ENCODE measurements at places on chromosomes 5 and 9.

DNA sequence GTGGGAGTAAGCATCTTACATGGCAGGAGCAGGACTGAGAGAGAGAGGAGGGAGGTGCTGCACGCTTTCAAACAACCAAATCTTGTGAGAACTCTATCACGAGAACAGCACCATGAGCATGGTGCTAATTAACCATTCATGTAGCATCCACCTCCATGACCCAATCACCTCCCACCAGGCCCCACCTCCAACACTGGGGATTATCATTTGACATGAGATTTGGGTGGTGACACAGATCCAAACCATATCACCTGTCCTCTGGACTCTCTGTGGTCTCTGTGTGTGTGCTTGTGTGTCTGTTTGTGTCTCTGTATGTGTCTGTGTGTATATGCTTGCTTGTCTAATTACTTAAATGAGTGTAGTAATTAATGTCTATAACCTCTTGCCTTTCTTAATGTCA is 31.1 kb downstream of the SEC61B start:
- DNase-seq = no peak

DNA sequence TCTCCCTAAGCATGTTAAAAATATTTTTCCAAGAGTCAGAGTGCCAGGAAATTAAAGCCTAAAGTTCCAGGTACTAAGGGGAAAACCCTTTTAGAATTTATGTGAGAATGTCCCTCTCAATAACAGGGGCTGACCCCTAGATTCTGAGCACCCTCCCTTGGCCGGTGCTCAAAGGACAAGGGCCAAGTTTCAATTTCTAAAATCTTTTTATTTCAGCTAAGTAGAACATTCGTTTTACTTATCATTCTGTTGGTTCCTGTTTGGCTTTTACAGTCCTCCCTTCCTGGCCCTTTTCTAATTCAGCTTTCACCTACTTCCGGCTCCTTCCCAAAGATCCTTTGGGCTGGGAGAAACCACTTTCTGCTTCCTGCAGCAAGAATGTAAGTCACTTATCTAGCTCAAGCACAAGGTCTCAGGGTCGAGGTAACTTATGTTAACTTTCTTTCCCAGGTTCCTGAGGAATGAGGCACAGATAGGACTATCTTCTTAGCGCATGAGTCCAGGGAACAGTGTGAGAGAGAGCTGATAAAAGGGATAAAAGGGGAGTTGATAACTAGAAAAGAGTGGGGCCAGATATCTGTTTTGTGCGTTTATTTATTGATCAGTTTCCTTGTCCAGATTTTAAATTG is 34.6 kb upstream of the F2RL2 start:
- no peak for DNase-seq

DNA sequence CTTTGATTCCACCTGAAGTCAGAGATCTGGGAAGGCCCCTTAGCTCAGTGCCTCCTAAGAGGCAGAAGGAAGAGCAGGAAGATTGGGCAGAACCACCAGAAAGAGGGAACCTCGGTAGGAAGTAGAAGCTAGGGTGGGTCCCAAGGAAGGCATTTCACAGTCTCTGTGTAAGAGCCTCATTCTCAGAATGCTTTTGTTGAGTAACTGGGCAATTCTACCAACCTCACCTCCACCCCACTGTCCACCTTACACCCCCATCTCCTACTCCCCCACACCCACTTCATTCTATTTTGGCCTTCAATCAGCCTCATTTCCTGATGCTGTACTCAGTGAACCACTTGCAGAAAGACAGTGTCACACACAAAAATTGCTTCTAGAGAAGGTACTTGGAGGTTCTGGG is 3.5 kb downstream of the HBEGF start:
- no peak for DNase-seq

DNA sequence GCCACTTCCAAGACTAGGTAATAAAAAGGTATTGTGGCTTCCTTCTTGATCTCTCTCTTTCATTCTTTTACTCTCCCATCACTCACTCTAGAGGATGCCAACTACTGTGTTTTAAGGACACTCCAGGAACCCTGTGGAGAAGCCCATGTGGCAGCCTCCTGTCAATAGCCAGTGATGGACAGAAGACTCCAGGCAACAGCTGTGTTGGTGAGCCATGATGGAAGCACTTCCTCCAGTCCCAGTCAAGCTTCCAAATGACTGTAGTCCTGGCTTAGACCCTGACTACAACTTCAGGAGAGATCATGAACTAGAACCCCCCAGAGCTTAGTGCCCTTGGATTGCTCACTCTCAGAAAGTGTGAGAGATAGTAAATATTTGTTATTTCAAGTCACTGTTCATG is 123.9 kb downstream of the PPP2R2B start:
- DNase-seq = no peak

- DNase-seq = no peak
These were observed 29.5 kb upstream of the ARSB start for GRCh38 chr5:79014631-79015030.

Measured in suppressor macrophage treated with lipopolysaccharide for 4 hours (primary cell).